Stimulated activated CD8-positive, alpha-beta memory T cell treated with anti-CD3 and anti-CD28 coated beads, Interleukin-12 subunit alpha, Interleukin-12 subunit beta, amount 100 ng/mL, for 1 hour (primary cell): ENCODE measurements at places on chromosomes 7 and 10.

DNA sequence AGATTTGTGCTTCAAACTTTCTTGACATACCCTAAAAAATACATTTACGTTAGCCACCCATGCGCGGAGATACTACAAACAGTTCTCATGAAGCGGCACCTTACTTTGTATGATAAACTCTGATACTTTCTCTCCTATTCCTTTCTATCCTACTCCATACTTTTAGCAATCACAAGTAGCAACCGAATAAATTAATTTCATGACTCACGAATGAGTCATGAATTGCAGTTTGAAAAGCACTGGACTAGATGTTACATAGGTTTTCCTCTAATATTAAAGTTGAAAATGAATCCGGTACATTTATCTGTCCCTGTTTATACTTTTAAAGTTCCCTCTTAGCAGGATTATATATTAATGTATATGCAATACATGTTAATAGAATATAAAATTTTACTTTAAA is 67.6 kb downstream of the CUBN start:
- DNase-seq = no peak

GRCh38 chr7:69276011-69276729 is 322.1 kb upstream of the AUTS2 start:
- DNase-seq = no peak

GRCh38 chr10:77546042-77546441 is 91.6 kb downstream of the KCNMA1 start:
- no peak for DNase-seq

- DNase-seq = no peak
Measured at GRCh38 chr7:106064771-106065574, 47.1 kb downstream of the SYPL1 start.

- DNase-seq = no peak
Measured at GRCh38 chr7:139924461-139924860, 95.4 kb downstream of the TBXAS1 start.

DNA sequence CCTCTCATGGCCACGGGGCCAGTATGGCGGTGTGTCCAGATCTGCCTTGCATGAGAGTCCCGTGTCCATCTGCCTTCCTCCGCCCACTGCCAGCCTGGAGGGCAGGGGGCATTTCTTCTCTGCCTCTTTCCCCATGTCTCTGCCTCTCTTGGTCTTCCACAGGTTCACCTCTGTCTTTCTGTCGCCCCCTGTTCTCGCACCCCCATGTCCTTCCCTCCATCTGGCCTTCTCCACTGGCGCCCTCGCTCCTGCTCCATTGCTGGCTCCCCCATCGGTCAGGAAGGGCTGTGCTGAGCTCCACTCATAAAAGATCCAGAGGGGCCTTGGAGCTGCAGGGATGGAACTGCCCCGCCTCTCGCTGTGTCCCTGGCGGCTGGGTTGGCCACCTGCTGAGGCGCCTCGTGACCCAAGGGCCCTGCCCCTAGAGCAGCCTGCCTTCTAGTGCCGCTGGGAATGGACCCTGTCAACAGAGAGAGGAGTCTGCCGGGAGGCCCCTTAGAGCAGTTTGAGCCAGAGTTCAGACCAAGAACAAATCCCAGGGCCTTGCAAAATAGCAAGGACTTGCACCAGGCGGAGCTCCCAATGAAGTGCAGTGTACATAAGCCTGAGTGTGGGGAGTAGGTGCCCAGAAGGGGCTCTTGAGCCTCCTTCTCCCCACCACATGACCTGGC is 42.0 kb downstream of the GOLGA7B start:
- no peak for DNase-seq

DNA sequence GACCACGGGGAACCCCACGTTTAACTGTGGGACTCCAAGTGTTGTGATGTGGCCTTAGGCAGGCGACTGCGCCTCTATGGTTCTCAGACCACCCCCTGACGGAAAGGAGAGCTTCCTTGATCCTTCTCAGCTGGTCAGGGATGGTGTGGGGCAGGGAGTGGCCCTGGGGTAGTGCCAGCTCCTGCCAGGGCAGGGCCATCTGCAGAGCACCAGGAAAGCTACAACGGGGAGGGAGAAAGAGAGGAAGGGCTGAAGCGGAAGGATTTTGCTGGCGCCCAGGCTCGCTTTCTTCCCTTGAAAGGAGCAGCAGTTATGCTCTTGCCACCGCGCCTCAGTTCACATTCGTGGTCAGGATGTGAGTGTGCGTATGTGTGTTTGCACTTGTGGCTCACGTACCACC is 74.9 kb upstream of the PCBD1 start:
- no peak for DNase-seq

DNA sequence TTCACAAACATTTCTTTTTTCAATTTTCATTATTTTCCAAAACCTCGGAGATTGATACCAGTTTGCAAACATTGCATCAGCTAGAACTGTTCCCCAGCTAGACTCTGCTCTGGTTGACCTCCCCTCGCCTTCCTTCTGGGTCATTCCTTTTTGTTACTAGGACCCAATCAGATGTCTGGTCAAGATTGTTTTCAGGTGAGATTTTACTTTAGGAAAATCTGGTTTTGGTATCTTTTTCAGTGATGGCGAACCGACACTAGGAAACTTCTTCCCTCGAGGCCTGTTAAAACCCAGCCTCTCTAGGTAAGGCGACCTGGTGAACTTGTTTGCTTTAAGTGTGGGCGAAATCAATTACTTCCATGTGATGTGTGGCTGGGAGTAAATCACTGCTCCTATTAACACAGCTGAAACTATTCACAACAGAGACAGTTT is 8.4 kb downstream of the PROSER2 start:
- no peak for DNase-seq

GRCh38 chr7:137850571-137850970 is 3.8 kb upstream of the DGKI start:
- no peak for DNase-seq

GRCh38 chr7:108104324-108104723 is 25.8 kb downstream of the LAMB4 start:
- no peak for DNase-seq
